Muscle of arm (tissue), 14 donors: ENCODE measurements at places on chromosomes 2 and 18.
A peak's percentile ranks its signal among the peaks of the same experiment; 100 is the strongest.

DNA sequence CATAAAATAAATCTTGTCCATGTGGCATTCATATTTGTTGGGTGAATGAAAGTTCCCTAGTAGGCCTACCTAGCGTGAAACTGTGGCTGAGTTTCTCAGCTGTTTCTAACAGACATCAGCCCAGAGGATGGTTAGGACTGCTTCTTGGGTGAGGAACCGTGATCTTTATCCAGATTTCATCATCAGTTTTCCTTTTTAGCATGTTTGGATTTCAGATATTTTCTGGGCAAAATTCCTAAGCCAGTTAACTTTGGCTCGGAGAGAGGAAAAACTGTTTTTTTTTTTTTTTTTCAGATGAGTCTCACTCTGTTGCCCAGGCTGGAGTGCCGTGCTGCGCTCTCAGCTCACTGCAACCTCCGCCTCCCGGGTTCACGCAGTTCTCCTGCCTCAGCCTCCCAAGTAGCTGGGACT, 53.5 kb downstream of the DGKD start:
- peak; percentile 73 for DNase-seq

GRCh38 chr2:47950340-47951301, 44.3 kb upstream of the FBXO11 start:
- peak; percentile 41 for DNase-seq

GRCh38 chr2:7683196-7683595, 766.0 kb downstream of the RNF144A start:
- no peak for DNase-seq

- no peak for DNase-seq
Measured at GRCh38 chr2:219914577-219914976, 287.1 kb downstream of the SLC4A3 start.

GRCh38 chr2:219743548-219743947, 116.1 kb downstream of the SLC4A3 start:
- DNase-seq: no peak

GRCh38 chr2:237731663-237732062, 66.9 kb upstream of the RBM44 start:
- DNase-seq: no peak

- no peak for DNase-seq
Measured at GRCh38 chr18:49566985-49567384, 5.1 kb downstream of the LIPG start.

- DNase-seq: peak; percentile 77
Measured at GRCh38 chr2:176136374-176137251, 7.1 kb downstream of the HOXD8 start.

DNA sequence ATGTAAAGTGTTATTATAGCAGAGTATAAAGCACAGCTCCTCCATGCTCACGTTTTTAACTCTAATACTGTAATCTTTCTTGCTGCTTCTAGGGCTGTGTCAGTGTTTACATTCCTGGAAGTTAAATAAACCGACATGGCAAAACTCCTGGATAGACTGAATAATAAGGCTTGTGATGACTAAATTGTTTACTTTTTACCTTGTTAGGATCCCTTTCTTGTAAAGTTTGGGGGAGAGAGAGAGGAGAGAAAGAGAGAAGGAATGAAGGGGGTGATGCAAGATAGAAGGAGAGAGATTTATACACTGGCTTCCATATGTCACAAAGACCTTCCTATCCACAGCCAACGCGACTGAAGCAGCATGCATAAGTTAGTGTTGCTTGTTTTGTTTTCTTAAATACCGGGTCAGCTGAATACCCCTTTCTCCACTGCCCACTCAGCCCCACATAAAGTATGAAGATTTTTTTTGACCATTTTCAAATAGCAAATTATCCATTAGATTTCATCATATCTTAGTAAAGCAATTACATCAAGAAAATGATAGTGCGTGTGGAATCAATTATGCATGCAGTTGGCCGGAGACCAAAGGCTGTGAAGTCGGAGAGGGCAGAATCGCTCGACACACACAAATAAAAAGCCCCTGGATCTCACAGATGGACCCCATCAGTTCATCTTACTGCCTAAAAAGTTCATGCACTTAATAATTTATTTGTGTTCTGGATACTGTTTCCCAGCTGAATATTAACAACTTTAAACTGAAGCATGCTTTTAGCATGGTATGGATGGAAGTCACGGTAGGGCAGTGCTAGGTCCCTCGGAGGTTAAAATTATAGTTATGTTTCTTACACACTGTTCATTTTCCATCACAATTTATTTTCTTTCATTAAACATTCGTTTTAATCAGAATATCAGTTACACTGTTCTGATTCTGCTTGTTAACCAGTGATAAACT, 20.1 kb downstream of the BCL11A start:
- DNase-seq: no peak

- DNase-seq: no peak
Measured at GRCh38 chr2:165245081-165245793, 6.0 kb downstream of the SCN2A start.

DNA sequence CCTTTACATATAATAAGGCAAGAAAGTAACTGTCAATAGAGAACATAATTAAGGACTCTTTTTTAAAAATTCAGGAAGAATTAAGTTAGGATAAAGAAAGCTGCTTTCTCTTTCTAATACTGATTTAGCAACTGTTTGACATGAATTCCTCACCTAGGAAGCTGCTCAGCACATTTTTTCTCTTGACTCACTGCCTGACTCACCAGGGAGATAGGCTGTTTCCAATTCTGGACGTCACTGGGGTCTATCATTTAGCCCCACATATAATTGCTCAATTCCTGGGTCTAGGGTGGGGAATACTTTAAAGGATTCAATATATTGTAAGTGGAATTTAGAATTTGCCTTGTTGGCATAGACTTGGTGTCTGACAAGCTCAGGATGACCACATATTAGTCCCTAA, 50.8 kb upstream of the UGP2 start:
- DNase-seq: peak; percentile 43

GRCh38 chr2:113910967-113911678, 21.2 kb downstream of the ACTR3 start:
- no peak for DNase-seq

DNA sequence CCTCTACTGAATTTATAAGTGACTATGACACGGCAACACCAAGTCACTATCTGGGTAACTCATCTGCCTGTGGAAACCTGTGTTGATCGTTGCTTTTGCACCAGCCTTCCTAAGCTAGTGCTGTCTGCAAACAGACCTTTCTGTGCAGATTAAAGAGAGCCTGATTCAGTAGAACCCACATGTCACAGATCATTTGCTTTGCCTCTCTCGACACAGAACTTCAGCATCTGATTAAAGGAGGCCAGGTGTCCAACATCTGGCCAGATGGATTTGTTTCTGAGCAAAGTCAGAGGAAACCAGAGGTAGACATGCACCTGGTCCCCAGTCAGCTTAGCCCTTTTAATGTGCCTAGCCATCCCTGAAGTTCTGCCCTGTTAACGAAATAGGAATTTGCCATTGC, 15.0 kb upstream of the TTR start:
- no peak for DNase-seq
